ENCODE measurements at places on chromosomes 7 and 10. TPM values are rescaled to one million over a fixed set of nuclear protein-coding genes. Genes with fewer than 3 reads are reported as not detected.

The CALCR gene
- total RNA-seq: 0.14 TPM

The PKD2L1 gene
- not detected for total RNA-seq

The PRKCQ gene
- 9.8 TPM for total RNA-seq

The SCART1 gene
- not detected for total RNA-seq

The ITIH5 gene
- total RNA-seq: not detected

The TEX36 gene
- not detected for total RNA-seq

The SFRP5 gene
- total RNA-seq: not detected

The EBLN1 gene
- total RNA-seq: not detected

The TWIST1 gene
- not detected for total RNA-seq

The WEE2 gene
- total RNA-seq: not detected

The GRM3 gene
- not detected for total RNA-seq

The VWDE gene
- 4.1 TPM for total RNA-seq

The DNAH11 gene
- 0.06 TPM for total RNA-seq

The GJD4 gene
- not detected for total RNA-seq

The NUTM2D gene
- total RNA-seq: 2.1 TPM

The CACNA2D1 gene
- total RNA-seq: 5.8 TPM

The VIPR2 gene
- total RNA-seq: not detected

The KCND2 gene
- not detected for total RNA-seq

The LRRC18 gene
- total RNA-seq: not detected

The FGF8 gene
- not detected for total RNA-seq

The PNLIP gene
- not detected for total RNA-seq

The FRMD4A gene
- total RNA-seq: 3.8 TPM

The MCM10 gene
- 47.0 TPM for total RNA-seq

The CDH23 gene
- total RNA-seq: not detected

The NKX2-3 gene
- total RNA-seq: 2.5 TPM

The BNIP3 gene
- total RNA-seq: 575 TPM

The CAMK2B gene
- 0.14 TPM for total RNA-seq

The EIF4H gene
- 341 TPM for total RNA-seq

The LIPJ gene
- total RNA-seq: not detected

The ECHDC3 gene
- 36.8 TPM for total RNA-seq

The MAGI2 gene
- total RNA-seq: 0.84 TPM

The GTF2IRD1 gene
- 25.1 TPM for total RNA-seq

The HKDC1 gene
- 52.3 TPM for total RNA-seq

The SLC26A5 gene
- total RNA-seq: not detected

The INSYN2A gene
- not detected for total RNA-seq

The SLC13A1 gene
- total RNA-seq: not detected

The RPEL1 gene
- not detected for total RNA-seq

The CACUL1 gene
- total RNA-seq: 24.0 TPM

Data from Caki2 (cell line).